ENCODE measurements at places on chromosomes 1 and 21.
A peak's percentile ranks its signal among the peaks of the same experiment; 100 is the strongest.

- DNase-seq, result no peak
Measured at GRCh38 chr1:22751124-22751531, 40.5 kb downstream of the EPHB2 start.

DNA sequence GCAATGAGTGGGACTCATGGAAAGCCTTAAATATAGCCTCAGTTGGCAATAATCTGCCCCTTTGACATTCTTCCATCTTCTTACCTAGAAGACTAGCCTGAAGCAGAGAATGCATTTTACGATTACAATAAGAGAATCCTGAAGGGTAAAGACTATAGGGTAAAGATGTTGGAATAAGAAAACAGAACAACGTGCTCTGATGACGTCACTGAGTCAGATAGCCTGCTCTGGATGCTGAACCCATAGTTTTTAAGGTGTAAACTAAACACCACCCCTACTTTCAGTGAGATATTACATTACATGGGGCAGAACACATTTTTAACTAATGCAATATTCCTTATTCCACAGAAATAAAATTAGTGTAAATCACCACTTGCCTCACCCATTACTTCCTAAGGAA lies 240.4 kb downstream of the KCNT2 start:
- DNase-seq, result no peak

DNA sequence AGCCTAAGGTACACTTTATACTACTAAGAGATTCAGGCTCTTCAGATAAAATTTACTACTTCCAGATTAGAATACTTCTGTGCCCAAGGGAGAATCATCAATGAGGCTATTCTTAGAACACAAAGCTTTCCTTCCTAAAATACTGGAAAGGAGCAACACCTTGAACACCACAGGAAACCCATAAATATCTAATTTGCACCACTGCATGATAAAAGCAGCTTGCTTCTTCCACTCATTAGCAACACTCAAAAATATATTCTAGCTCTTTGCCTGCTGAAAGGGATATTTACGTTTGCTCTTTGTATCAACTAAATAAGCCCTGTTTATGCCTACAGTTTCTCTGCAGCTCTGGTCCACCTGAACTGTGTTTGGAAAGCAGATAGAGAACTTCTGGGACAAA lies 284.3 kb downstream of the RWDD3 start:
- DNase-seq, result no peak

DNA sequence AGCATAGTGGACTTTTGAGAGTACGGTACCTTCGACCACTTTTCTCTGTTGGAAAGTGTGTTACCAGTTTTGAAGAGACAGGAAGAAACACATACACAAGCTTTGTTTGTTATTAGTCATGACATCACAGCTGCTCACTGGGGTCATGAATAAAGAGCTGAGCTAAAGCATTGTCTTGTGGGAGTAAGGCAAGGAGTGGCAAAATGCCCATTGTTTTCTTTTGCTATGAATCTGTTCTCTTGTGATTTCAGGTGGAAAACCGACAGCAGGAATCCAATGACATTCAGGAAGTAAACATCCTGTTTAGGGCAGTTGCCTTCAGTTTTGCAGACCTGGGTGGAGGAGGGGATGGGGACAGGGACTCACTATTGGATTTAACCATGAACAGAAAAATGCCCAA lies 66.2 kb downstream of the RGL1 start:
- no peak for DNase-seq

GRCh38 chr1:227396539-227397353 lies 78.5 kb upstream of the CDC42BPA start:
- DNase-seq, result no peak

- DNase-seq, result no peak
Measured at GRCh38 chr1:170729225-170730002, 65.5 kb downstream of the PRRX1 start.

DNA sequence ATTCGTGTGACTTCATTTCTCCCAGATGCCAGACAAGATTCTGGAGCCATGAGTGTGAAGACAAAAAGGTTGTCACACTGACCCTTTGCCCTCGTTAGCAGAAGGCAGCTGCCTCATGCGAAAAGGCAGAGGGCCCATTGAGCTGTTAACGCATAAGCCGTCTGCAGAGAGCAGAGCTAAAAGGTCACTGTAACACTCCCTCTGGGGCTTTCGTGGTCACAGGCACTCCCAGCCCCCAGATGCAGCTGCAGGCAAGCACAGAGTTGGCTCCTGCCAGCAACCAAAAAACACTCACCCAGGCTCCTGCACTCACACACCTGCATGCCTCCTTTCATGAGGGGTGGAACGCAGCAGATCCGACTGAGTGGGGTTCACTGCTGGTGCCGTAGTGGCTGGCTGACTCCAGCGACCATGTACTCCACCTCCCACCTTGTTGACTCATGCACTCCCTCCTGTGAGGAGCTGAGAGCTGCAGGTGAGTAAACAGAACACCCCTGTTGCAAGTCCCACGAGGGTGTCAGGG lies 287.5 kb downstream of the SMYD3 start:
- DNase-seq, result no peak

GRCh38 chr1:12180315-12180714 lies 13.5 kb downstream of the TNFRSF1B start:
- DNase-seq, result no peak

DNA sequence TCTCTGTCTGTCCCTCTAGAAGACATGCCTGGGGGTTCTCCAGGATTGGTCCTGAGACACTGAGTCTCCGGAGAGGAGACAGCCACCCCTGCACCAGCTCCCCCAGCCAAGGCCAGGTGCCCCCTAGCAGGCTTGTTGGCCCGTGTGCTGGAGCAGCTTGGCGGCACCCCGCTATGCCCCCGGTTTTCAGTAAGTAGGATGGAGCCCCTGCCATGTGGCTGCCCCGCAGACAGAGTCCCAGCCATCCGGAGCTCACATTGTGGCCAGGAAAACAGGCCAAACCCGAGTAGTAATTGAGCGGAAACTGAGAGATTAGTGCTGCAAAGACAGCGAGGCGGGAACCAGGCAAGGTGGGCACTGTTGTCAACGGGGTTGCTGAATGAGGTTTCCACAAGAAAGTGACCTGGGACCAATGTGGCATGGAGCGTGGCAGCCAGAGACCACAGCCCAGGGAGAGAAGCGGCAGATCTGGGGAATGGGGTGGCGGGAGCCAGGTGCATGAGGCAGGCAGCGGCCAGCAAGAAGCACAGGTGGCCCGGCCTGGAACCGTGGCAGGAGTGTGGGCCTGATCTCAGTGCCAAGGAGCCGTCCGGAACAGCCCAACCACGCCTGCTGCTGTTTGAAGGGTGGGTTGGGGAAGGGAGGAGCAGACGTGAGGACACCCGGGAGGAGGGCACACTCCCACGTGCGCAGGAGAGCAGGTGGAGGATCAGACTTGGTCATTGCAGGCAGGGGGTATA lies 137.4 kb upstream of the VAMP3 start:
- no peak for DNase-seq

GRCh38 chr1:8463144-8463927 lies 145.4 kb downstream of the SLC45A1 start:
- no peak for DNase-seq

- no peak for DNase-seq
Measured at GRCh38 chr21:41080485-41081121, 87.4 kb upstream of the BACE2 start.

DNA sequence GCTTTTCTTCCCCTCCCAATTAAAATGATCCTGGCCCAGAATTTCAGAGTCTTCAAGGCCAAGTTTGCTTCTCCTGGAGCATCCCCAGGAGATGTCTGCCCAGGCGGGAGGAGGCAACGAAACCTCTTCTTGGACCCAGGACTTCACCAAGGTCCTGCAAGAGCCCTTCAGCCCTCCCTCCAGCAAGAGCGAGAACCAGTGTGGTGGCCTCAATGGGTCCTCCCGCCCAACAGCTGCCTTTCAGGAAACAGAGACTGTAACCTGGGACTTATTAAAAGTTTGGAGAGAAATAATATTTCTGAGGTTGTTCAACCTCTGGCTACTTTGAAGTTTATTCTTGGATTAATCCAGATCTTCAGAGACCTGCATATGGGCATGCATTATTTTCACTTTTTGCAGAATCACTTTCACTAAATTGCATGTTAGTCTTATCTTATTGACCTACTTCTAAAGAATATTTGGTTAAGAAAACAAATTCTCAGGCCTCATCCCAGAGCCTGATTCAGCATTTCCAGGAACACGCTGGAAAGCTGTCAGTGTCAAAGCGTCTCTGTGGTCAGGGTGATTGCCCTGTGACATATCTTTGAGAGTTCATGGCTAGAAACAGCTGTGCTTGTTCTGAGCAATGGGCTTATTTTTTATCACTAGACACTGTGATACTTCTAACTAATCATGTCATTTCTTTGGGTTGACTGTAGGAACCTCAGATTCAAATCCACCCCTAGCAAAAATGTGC lies 66.0 kb upstream of the CLDN14 start:
- no peak for DNase-seq

GRCh38 chr1:150613061-150613920 lies 16.1 kb downstream of the ENSA start:
- DNase-seq, result peak; percentile 83

GRCh38 chr1:26706315-26706714 lies 10.5 kb downstream of the ARID1A start:
- DNase-seq, result no peak

DNA sequence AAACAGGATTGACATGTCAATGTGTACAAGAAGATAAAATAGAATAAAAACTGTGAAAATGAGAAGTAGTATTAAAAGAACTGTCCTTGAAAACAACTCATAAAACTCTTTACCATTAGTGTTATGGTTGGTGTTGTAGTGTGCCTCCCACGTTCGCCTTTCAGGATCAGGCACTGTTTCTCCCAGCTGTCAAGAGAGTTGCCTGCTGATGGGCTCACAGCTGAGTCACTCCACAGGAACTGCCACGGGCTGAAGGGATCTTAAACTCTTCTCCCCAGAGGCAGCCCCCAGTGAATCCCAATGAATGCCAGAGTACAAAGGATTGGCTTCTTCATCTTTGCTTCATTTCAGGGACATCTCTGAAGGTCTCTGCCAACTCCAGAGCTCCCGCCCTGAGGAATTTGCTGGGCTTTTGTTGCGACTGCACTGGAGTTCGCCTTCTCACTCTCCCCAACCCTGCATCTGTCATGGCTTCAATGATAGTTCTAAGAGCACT lies 119.6 kb downstream of the ADGRL2 start:
- DNase-seq, result no peak

DNA sequence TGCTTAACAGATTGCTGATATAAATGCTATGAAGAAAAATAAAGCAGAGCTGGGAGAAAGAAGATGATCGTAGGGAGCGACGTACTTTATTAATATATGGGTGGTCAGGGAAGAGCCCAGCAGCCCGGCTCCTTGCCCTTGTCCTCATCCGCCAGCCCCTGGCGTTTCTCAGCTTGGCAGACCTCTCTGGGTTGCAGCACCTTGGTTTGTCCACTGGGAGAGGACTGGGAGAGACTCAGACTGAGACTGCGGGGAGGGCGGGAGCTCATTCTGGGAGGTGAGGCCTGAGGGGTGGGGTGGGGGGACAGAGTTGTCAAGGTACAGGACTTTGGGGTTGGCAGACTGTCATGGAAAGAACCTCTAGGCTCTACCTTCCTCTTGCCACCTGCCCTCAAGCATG lies 3.3 kb upstream of the S100A3 start:
- DNase-seq, result no peak

GRCh38 chr21:45887120-45887611 lies 94.4 kb upstream of the COL6A1 start:
- no peak for DNase-seq
